ENCODE measurements at places on chromosomes 6 and 20.

DNA sequence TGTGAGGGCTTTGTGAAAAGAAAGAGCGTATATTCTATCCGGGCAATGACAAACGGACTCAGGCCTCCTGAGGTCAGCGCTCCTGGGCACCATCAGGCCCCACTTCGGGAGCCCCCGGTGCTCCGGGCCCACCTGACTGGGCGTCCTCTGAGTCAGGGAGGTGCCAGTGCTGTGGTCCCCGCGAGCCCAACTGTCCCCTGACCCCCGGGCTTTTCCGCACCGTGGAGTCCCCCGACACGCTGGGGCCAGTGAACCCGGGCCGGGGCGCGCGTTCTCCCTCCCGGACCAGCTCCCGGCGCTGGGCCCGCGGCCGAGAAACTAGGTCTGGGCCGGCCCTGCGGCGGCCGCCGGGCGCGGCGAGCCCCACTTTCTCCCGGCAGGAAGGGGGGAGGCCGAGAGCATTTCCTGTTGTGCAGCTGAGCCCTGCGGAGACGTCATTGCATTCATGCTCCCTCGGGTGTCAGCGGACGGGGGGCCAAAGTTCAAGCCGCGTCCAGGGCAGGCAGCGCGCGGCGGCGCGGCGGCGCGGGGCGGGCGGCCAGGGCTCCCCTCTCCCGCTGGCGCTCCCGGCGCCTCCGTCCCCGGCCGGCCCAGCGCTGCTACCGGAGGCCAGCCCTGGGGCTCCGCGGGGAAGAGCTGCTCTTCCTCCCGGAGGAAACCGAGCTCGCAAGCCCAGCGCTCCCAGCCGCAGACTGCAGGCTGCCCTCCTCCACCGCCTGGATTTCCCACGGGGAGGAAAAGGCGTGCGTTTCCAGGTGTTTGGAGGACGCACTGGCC is 18.3 kb downstream of the HIVEP2 start:
- peak; percentile 88 for DNase-seq

- DNase-seq: peak; percentile 76
Observed at GRCh38 chr6:31822036-31822821, 5.3 kb upstream of the HSPA1B start.

GRCh38 chr20:57417830-57418780 is 26.9 kb downstream of the RBM38 start:
- no peak for DNase-seq

GRCh38 chr6:34447910-34448309 is 18.0 kb upstream of the PACSIN1 start:
- DNase-seq: peak; percentile 28

DNA sequence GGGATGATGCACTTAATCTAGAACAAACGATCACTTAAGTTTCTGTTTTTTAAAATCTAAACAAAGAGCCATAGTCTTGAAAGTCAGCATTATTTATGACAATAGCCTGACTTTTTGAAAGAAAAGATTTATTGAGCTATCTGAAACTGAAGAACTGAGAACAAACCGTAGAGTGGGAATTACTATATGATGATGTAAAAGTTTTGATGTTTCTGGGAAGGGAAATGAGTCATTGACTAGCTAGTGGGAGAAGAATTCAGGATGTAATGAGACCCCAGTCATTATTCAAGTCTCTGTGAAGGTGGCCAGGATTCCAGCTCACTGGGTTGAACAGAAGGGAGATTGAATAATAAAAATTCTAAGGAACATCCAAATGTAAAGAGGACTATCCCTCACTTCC is 83.4 kb upstream of the FABP7 start:
- no peak for DNase-seq

- DNase-seq: no peak
Observed at GRCh38 chr20:11267131-11267761, 593.4 kb upstream of the JAG1 start.

GRCh38 chr20:63215101-63216040 is 560 bp downstream of the YTHDF1 start:
- no peak for DNase-seq

DNA sequence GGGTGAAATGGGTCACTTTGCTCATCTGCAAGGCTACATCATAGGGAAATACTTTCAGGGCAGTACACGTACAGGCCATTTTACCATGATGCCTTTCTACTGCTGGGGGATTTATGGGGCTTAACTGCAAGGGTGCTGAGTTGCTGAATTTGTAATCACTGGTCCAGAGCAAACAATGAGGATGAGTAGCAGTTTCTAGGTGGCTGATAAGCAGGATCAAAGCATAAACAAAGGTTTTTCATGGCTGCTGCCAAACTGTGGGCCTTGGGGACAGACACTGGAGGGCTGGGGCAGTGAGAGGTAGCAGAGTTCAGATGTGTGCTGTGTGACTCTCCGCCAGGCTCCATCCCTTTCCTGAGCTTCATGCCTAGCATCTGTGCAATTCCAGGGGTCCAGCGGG is 68.3 kb downstream of the CNBD2 start:
- no peak for DNase-seq

- DNase-seq: no peak
Observed at GRCh38 chr6:130981409-130981808, 81.6 kb downstream of the EPB41L2 start.

DNA sequence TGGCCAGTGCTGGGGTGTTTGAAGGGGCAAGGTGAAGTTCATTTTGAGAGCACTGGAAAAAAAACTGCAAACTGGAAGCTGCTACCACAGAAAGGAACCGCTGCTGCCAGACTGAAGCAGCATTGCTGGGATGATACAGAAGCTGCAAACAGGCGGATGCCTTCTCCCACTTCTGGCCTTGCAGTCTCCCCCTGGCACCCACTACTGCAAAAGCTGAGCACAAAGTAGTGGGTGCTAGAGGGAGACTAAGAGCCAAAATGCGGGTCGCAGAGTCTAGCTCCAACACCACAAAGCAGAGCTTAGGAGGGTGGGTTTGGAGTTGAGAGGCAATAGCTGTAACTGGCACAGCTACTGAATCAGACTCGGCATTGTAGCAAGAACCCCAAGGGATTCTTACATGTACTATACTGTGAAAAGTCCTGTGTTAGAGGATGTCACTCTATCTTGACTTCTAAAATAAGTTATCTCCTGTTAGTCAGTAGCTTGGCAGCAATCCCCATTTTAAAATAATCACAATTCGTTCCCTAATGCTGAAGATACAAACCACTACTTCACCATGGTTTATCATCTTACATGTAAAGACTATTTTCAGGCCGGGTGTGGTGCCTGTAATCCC is 44.0 kb upstream of the COL21A1 start:
- no peak for DNase-seq

DNA sequence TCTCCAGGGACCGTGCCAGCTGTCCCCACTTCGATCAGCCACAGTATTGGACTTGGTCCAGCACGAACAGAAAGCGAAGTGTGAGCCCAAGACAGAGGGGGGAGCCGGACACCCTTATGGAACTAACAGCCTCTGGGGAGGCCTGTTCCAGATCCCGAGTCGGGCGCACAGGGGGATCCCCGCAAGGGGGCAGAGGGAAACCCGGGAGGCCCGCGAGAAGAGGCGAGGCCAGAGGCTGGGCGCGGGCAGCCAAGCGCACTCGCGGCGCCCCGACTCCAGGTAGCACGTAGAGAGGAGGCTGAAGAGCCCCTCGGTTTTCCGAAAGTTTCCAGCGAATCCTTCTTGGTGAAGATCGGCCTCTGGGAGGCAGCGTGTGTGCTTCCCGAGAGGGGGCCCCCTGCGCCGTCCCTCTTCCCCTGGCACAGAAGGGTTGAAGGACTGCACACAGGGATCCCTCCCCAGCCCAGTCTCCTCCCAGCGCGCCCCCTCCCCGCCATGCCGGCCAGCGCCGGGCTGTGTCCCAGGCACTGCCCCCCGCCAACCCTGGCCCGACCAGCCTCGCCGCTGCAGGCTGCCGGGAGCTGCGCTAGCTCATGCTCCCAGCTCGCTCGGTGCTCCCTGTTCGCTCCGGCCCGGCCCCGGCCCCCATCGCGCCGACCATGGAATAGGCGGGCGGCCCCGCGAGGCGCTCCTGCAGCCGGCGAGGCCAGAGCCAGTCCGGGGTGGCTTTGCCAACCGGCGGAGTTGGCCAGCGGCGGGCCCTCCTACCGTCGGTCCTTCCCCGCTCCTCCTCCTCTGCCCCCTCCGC is 577 bp upstream of the SLC24A3 start:
- DNase-seq: no peak

DNA sequence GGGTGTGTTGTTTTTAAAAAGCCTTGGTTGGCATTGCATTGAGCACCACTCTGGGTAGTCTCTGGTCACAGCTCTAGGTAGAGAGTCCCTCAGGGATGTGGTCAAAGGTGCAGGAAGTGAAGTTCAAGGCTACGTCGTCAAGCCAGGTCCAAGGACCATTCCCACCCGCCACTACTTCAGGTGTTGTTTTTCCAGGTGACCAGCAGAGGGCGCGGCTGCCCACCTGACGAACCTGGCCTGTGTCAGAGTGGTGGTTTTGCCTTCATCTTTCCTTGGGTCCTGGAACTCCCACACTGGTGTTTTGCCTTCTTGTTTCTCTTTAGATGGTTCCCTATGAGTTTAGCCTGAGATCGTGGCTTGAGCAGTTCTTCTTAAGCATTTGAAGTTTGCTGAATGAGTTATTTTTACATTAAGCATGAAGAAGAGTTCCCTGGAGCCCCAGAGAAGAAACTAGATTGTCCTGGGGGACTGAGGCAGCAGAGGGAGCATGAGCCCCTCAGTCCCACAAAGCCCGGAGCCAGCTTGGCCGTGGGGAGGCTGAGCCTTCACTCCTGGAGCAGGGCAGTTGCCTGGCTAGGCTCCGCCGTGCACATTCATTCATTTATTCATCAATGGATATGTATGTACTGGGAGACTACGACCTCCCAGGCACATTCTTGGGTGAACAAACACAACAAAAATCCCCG is 5.6 kb upstream of the PHACTR3 start:
- DNase-seq: no peak

- DNase-seq: no peak
Observed at GRCh38 chr6:158769234-158769770, 49.9 kb downstream of the EZR start.

DNA sequence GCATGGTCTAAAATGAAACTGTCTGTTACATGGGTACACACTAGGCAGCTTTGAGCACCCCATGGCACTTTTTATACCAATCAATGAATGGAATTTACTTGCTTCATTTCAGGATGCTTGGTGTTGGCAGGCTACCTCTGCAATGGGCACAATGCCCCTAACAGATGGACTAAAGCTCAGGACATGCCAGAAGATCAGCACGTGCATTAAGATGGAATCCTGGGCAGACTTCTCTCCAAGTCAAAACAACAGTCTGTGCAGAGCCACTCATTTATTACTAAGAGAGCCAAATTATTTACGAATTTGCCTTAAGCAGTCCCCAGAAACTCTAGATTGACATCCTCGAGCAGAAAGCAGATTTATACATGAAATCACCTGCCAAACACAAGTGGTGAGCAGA is 55.8 kb upstream of the SCML4 start:
- no peak for DNase-seq

DNA sequence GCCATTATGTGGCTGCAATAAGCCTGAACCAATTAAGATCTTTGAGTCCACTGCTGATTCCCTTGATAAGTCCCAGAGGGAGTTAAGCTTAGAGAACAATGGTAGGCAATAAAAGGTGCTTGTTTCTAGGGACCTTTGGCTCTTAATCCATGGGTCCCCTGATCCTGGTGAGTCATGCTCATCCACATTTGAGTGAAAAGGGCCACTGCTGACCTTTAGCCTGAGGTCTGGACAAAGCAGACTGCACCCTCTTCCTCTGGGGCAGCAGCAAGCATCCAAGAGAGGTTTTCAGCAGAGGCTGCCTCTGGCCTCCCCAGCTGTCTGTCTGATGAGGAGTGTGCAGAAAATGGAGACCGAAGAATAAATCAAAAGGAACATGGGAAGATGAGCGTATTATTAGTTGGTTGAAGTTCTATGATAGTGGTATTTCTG is 16.1 kb upstream of the SCGN start:
- DNase-seq: no peak

DNA sequence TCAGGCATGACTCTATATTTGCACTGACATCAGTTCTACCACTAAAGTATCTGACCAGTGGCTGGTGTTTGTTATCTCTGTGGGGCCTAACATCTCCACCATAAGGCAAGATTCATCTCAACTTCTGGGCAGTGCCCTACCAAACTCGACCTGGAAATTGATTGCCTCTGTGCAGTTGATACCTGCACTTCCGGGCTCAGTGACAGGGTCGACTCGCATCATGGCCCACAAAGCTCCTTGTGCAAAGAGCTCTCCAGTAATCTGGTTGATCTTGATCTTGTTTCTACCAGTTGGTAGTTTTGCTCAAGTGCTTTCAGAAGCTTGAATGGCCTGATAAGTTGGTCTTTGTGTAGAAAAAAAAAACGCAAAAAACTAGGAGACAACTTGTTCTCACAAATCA is 501.1 kb upstream of the JAG1 start:
- no peak for DNase-seq

DNA sequence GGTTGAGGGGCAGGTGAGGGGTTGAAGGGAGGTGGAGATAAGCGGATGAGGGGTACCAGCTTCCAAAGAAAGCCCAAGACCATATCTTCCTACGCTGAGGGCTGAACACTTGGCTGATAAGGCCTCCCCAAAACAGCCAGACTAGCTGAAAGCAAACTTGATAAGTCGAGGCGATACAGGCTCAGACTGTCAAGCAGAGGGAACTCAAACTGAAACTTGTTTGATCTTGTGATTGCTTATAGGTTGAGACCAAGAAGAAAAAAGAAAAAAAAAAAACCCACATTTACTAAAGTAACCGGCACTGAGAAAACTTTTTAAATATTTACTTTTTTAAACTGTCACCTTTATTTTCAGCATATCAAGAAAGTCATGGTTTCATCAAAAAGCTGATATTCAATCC is 73.6 kb downstream of the TRERF1 start:
- DNase-seq: no peak

DNA sequence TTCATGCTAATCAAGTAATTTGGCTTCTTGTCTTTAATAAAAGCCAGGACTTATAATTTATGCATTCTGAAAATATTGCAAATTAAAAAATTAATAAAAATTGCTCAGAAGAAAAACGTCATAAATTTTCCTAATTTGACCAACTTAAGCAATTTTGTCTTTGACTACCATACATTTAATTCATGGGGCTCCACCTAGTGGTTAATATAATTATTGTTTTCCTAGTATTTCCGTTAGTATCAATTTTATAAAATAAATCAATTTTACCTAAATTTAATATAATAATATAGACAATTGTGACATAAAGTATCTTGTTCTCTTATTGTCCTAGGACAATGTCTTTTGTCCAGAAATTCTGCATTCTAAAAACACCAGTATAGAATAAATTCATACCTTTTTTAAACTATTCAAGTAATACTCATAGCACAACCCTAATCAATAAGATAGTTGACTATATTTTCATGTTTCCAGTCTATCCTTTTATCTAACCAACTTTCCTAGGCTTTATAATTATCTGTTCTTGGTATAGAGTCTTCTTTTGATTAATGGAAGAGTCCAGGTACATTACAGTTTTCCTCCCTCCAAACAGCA is 319.9 kb downstream of the TRDN start:
- no peak for DNase-seq

GRCh38 chr6:2232445-2232844 is 13.0 kb downstream of the GMDS start:
- DNase-seq: no peak

- no peak for DNase-seq
Observed at GRCh38 chr6:98924647-98925046, 23.1 kb downstream of the FBXL4 start.

GRCh38 chr20:53926428-53927028 is 143.9 kb downstream of the BCAS1 start:
- DNase-seq: peak; percentile 43

GRCh38 chr6:70163795-70164194 is 139.1 kb downstream of the COL9A1 start:
- no peak for DNase-seq

- DNase-seq: no peak
Observed at GRCh38 chr6:142985281-142985680, 40.3 kb upstream of the HIVEP2 start.
